ENCODE measurements at places on chromosomes 6 and 20.

DNA sequence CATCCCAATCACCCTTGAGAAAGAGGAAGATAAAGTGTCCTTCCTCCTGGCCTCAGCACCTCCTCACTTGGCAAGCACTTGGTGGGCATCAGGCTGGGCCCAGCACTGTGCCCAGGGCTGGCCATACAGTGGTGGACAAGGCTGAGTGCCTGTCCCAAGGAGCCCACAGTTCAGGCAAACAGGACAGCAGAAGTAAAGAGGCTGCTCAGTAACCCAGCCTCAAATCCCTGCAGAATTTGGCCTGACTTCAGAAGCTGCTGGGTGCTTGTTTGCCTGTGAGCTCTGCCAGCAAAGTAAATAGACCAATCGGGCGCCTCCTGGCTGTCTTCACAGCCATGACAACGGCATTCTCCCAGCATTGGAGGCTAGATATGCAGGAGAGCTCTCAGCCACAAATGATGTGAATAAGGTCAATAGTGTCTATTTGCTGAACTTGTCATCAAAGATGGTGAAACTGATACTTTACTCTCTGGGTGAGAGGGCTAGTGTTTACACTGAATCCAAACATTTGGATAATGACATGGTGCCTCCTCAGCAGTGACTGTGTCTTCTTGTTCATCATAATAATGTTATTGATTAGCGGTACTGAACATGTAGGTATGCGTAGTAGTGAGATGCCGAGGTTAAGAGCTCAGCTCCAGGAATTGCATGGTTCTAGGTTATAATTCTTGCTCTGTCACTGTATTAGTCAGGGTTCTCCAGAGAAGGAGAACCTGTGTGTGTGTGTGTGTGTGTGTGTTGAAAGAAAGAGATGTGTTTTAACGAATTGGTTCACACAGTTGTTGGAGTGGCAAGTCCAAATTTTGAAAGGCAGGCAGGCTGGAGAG, 36.9 kb upstream of the FANCE start:
- DNase-seq = peak; percentile 88

- no peak for DNase-seq
Observed at GRCh38 chr6:31227143-31227542, 44.7 kb downstream of the HLA-C start.

GRCh38 chr6:169702840-169703246, 917 bp downstream of the C6orf120 start:
- DNase-seq = no peak

GRCh38 chr6:93177438-93177837, 241.9 kb downstream of the EPHA7 start:
- no peak for DNase-seq

DNA sequence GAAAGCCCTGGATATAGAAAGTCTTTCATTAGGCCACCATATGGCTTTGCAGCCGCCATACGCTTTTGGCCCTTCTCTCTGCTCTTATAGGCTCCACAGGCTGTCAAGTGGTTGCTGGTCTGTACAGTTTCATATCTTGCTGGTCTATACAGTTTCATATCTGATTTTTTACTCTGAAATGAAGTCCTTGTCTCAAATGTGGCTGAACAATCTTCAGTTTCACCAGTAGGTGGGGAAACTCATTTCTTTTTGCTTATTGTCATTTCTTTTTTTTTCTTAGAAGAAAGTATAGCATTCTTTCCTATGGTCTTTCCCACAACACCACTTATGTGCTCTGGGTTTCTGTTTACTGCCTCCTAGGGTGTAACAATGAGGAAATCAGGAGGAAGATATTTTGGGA, 771.4 kb upstream of the MMS22L start:
- DNase-seq = no peak

GRCh38 chr6:112956696-112957535, 609.8 kb downstream of the RFPL4B start:
- DNase-seq = no peak

DNA sequence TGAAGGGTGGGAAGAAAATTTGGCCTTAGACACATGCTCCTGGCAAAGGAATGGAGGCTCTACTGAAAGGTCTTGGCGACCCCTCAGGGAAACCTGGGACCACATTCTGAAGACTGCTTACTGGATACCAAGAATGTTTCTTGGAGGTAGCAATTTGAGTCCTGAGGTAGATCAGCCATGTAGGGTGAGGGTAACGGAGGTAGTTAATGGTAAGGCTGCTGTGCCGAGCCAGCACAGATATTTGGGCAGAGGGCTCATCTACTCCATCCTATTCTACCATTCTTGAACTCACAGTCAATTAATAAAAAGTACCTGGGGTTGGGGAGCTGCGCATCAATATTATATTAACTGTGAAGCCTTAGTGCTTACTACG, 401 bp upstream of the PHF3 start:
- no peak for DNase-seq

DNA sequence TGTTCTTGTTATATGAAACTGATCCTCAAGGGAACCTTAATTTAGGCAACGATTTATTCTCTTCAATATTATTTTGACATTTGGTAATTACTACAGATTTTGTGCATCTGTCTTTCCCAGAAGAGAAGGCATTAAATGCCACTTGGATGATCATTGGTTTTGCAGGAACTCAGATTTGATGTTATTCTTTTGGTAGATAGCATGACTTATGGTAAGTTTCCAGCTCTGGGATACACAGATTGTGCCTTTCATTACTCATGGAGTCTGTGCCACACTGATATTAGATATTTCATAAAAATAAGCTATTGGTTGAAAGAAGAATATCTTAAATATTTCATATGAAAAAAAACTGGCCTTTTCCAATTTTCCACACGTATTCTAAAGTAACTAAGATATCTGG, 120.1 kb downstream of the AIG1 start:
- DNase-seq = no peak

DNA sequence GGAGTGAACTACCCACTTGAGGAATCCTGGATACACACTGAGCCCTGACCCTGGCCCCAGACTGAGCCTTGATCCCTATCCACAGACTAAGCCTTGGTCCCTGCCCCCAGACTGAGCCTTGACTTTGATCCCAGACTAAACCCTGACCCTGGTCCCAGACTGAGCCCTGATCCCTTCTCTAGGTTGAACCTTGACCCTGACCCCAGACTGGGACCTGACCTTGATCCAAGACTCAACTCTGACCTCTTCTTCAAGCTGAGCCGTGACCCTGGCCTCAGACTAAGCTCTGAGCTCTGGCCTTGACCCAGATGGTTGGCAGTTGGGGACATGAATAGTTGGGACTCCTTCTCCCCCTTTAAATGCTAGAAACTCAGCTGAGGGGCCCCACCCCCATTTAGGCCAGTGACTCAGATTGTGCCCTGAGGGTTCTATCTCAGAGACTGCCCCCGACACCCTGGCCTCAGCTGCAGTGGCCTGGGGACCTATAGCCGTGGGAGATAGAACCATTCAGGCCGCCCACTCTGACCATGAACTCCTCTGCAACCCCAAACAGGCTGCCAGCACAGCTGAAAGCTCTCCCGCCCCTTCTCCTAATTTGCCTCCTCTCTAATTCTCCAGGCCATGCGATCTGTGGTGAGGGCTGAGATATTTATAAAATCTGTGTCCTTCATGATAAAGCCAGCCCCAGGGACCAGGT, 84.7 kb downstream of the DLGAP4 start:
- DNase-seq = no peak

DNA sequence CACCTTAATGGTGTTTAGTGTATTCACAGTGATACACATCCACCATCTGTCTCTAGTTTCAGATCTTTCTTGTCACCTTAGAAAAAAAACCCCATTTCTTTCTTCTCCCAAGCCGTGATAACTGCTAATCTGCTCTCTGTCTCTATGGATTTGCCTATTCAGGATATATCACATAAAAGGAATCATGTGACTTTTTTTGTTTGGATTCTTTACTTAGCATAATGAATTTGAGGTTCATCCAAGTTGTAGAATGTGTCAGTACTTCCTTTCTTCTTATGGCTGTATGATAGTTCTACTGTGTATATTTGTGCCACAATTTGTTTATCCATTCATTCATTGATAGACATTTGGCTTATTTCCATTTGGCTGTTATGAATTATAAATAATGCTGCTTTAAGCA, 57.1 kb downstream of the ITCH start:
- DNase-seq = no peak

DNA sequence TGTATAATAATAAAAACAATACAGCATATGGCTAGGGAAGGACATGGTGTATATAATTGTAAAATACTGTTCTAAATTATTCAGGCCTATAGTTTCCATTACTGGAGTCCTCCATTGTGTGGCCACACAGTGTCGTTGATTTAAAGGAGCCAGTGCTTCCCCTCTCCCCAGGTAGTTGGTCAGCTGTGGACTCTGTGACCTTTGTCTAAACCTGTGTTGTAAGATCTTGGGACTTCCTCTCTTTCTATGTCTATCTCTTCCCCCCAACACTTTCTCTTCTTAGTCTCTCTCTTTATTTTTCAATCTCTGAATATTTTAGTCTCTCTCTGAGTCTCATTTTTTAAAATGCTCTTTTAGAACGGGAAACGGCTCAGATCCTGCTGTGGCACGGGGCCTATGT, 35.6 kb downstream of the BRPF3 start:
- no peak for DNase-seq

DNA sequence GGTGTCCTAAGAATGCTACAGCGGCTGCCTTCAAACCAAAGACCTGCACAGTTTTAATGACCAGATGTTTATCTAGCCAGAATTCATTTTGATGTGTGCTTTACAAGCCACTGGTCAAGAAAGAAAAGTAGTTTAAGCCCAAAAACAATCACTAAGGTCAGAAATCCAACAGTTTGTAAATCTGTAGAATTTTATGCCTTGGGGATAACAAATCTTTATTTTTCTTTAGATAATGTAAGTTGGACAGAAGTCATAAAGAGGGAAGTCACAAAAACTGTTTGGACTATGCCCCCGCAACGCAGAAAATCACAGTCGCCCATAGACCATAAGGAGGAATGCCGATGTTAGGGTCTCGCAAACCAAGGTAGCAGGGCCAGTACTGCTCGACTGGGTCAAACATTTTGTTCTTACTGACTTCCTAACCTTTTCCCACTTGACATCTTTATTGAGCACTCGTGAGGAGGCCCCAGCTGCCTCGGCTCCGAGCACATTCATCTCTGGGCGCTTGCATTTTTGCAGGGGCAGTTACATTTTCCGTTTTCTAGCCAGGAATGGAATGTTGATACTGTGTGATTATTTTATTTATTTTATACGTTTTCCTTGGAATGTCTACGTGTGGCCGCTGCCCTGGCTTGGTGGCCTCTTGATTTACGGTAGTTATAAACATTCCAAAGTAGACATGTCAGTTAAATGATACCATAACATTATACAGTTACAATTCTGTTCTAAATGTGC, 56.7 kb upstream of the APCDD1L start:
- DNase-seq = no peak

GRCh38 chr6:127824061-127824460, 76.8 kb downstream of the THEMIS start:
- no peak for DNase-seq

GRCh38 chr6:47769982-47770381, 11.8 kb upstream of the OPN5 start:
- no peak for DNase-seq

DNA sequence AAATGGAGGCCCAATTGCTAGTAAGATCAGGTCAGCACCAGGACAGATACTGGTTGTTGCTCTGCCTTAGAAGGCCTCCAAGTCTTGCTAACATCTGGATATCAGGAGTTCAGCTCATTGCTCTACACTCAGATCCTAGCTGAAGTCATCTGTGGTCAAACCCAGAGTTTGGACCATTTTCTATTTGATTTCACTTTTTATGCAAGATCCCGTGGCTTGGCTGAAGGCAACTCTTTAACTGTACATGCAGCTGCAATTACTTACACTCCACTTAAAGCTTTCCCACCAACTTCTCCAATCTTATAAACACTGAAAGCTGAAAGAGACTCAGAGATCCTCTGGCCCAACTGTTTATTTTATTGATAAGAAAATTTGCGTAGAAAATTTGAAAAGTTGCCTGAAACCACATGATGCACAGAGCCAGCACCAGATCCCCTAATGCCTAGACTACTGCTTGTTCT, 2.7 kb downstream of the SLC17A2 start:
- no peak for DNase-seq

DNA sequence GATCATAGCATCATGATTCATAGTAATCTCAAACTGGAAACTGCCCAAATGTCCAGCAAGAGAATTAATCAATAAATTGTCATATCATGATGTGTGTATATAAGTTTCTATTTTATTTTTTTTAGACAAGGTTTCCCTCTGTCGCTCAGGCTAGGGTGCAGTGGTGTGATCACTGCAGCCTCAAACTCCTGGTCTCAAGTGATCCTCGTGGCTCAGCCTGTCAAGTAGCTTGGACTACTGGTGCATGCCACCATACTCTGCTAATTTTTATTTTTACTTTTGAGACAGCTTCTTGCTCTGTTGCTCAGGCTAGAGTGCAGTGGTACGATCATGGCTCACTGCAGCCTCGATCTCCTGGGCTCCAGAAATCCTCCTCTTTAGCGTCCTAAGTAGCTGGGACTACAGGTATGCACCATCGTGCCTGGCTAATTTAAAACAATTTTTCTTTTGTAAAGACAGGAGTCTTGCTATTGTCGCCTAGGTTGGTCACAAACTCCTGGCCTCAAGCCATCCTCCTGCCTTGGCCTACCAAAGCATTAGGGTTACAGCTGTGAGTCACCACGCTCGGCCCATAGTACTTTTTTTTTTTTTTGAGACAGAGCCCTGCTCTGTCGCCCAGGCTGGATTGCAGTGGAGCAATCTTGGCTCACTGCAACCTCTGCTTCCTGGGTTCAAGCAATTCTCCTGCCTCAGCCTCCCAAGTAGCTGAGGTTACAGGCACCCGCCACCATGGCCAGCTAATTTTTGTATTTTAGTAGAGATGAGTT, 8.7 kb upstream of the ATRN start:
- no peak for DNase-seq

DNA sequence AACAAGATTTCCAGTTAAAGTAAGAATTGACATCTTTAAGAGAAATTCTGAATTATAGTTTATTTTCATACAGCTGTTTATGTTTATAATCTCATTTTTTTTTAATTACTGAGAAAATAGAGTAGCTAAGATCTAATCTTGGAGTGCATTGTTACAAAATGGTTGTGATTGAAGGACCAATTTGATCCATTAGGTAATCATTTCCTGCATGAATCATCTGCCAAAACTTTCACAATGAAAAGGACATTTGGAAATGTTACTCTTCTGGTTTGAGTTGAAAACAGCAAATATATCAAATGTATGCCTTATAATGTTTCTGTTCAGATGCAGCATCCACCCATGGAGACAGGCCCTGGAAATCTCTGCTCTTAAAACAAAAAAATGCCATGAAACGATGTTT, 19.0 kb downstream of the TUBB2A start:
- no peak for DNase-seq

DNA sequence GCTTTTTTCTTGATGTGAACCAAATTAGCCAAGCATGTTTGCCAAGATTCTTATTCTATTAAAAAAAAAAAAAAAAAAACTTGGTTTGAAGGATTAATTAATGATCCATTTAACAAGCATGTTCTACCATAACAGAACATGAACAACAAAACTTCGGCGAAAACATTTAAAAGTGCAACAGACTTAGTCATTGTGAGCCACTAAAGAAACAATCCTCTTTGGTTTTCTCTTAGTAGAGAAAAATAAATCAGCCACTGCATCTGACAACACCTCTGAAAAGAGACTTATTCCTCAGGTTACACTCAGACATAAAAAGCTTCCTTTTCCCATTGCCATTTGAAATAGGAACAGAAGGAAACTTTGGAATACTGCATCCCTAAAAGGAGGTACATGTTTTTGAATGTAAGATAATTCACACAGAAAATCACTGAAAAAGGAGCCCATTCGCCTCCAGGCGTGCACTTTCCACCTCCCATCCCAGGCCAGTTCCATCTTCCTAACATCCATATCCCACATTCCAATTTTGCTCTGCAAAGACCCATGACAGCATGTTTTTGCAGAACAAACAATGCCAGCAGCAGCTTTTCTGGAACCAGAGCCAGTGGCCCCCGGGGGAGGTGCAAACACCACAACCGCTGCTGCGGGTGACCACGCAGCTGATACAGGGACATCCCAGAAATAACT, 79.5 kb downstream of the ZMYND8 start:
- no peak for DNase-seq
